Activated CD8-positive, alpha-beta T cell treated with anti-CD3 and anti-CD28 coated beads, Interleukin-2, amount 10 ng/mL, durations not matched to agents 7 days and 5 days (primary cell): ENCODE measurements at places on chromosomes 16 and 17.
A peak's percentile ranks its signal among the peaks of the same experiment; 100 is the strongest.

DNA sequence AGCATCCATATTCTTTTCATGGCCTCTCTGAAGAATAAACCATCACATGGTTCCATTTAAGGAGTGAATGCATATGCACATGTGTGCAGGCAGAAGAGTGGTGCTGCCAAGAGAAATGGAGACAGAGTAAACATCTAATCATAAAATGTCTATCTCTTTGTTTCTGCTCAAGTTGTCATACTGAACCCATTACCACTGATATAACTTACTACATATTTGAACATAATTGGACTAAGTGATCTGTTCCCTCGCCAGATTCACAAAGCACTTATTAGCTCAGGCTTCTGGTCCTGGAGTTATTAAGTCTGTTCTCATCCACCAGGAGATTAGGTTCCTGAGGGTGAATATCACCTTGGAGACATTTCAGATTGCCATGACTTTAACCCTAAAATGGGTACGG lies 72.3 kb upstream of the XYLT1 start:
- DNase-seq, result no peak

DNA sequence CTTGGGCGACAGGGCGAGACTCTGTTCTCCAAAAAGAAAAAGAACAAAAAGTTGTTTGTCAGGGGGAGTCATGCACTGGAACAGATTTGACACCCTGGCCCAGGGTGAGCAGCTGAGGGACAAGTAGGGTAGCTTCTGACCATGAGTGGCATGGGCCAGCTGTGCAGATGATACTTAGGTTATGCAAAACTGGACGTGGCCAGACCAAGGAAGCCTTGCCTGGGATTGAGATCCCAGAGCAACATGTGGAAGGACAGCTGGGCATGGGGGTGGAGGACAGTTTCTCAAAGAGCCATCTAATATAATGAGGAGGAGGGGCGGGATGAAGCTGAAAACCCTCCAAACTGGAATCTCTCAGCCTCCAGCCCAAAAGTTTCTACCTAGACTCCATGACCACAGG lies 19.6 kb upstream of the SLC35B1 start:
- no peak for DNase-seq

DNA sequence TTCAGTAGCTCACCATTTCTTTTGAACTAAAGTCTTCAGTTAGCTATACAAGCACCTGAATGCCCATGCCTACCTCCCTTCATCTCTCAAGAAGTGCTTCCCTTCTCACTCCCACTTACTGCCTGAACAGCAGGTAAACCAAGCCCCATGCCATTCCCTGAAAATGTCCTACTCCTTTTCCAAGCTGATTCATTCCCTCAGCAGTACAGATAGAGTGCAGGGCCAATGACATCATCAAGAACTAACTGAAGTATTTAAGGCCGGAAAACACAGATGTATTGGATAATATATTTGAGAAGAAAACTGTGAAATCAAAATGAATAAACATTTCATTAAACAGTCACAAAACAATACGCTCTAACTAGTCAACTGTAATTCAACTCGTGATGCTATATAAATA lies 478.8 kb upstream of the CDH11 start:
- DNase-seq, result no peak

- DNase-seq, result no peak
Measured at GRCh38 chr16:82699711-82700495, 73.1 kb downstream of the CDH13 start.

DNA sequence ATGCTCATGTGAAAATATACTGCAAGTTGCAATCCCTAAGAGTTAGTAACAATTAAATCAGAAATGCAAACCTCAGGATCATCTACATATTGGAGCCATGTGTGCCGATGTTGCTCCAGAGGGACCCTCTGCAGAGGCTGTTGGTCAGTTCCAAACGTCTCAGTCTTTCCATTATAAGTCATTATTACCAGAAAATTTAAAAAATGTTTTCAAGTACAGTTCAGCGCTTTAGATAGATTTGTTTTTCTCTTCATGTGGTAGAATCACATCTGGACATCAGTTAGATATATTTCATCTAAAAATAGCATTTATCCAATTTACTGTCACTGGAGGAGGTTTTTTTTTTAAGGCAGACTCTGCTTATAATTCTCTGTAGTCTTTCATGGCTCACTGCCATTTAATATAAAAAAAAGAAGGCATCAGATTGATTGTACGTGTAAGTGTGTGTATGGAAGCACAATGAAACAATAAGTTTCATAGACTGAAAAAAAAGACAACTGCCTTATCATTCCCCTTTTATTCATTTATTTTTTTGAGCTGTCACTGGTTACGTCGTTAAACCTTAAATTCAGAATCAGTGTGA lies 46.1 kb upstream of the MARCHF10 start:
- no peak for DNase-seq

GRCh38 chr17:57379237-57379894 lies 123.0 kb downstream of the MSI2 start:
- no peak for DNase-seq

DNA sequence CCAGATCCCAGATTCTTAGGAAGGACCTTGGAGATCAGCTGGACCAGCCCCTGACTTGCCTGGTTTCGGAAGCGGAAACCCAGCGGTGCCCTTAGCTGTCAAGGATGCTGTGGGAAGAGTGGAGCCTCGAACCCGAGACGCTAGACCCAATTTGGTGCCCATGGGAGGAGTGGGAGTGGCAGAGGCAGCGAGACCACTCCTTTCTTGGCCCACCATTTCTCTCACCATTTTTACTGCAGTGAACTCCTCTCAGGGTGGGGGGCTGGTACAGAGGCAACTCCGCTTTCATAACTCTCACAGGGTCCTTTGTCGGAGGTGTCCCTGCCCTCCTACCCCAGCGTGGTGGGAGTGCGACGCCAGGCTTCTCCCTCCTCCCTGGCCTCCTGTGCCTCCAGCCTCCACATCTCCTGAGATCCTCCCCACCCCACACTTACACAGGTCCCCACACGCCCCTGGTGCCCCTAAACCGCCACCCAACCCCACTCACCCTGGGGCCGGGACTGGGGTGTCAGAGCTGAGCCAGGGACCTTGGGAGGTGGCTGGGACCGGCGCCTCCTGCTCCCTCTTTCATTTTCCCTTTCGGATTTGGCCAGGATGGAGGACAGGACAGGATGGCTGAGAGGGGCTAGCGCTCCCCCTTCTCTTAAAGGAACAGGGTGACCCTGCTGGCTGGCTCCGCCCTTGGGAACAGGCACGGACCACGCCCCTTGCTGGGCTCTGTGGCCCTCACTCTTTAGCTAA lies at the start of gene GJD3:
TSS of gene GJD3 (minus strand) at position 617 of the 741 bp plus-strand sequence. CDS start 922 bp downstream, outside the sequence.
- DNase-seq, result no peak

DNA sequence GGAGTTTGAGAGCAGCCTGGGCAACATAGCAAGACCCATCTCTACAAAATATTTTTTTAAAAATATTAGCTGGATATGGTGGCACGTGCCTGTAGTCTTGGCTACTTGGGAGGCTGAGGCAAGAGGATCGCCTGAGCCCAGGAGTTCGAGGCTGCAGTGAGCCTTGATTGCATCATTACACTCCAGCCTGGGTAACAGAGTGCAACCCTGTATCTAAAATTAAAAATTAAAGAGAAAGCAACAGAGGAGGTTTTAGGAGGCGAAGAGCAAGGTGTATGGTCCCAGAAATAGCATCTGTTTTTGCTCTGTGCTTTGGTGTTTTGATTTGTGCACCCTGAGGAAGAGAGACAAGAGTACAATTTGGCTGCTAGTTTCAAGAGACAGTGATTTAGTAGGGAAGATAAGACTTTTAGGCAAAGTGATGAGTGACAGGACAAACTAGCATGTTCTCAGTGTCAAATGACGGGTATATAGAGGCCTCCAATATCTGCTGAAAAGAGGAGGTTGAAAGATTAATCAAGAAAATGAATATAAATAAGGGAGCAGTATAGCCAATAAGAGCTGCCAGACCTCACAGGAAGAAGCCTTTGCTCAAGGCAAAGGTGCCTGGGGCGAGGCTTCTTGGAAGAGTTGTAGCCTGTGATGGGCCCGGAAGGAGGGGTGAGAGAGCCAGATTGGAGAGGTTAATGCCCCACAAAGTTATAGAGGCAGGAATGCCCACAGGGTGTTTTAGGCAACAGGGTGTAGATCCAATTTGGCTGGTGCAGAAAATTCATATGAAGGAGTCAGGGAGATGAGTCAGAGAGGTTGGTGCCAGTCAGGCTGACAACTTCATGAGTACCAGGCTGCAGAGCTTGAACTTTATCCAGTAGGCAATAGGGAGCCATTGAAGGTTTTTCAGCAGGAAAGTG lies 11.4 kb downstream of the HLF start:
- no peak for DNase-seq

- DNase-seq, result no peak
Measured at GRCh38 chr17:63798572-63799106, 24.7 kb downstream of the DDX42 start.

GRCh38 chr16:52545222-52545897 lies 1.6 kb downstream of the TOX3 start:
- no peak for DNase-seq

- no peak for DNase-seq
Measured at GRCh38 chr16:29112755-29113347, 128.0 kb downstream of the LAT start.

DNA sequence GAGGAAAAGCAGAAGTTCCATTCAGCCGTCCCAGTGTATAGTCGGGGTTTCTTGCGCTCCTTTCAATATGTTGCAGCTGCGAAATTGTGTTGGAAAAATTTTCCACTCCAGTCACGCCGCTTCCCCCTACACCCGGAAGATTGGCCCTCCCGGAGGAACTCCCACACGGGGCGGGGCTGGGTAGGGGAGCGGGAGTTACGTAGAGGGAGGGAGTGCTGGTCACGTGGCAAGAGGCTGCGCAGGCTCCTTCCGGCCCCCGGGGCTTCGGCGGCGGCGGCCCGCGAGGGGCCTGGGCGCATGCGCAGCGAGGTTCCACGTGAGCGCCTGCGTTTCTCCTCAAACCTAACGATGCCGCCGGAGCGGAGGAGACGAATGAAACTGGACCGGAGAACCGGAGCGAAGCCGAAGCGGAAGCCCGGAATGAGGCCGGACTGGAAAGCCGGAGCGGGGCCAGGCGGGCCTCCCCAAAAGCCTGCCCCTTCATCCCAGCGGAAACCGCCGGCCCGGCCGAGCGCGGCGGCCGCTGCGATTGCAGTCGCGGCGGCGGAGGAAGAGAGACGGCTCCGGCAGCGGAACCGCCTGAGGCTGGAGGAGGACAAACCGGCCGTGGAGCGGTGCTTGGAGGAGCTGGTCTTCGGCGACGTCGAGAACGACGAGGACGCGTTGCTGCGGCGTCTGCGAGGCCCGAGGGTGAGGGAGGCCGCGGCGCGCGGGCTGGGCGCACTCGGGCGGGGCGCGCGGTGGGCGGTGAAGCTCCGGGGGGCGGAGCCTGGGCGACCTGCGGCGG lies at the start of gene UTP18:
TSS of gene UTP18 (plus strand) at position 310 of the 787 bp plus-strand sequence. CDS start at position 349, 39 bp downstream.
- peak; percentile 97 for DNase-seq

- DNase-seq, result peak; percentile 92
Measured at GRCh38 chr16:89505204-89506112, 2.7 kb upstream of the SPG7 start.

DNA sequence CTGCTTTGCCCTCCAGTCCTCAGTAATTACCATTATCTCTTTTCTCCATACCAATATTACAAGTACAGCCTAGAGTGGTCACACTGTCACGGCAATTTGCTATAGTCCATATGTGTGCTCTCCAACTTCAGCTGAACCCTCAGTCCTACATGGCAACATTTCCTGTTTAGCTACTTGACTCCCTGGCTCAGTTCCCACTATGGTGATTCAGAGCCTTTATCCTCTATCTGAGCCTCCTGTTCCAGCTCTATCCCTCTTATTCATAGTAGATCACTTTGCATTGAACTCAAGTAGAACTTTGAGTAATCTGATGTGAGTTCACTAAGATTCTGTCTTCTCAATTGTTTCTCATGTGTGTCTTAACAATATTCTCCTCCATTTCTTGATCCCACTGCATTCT lies 43.7 kb upstream of the GOSR1 start:
- DNase-seq, result no peak

DNA sequence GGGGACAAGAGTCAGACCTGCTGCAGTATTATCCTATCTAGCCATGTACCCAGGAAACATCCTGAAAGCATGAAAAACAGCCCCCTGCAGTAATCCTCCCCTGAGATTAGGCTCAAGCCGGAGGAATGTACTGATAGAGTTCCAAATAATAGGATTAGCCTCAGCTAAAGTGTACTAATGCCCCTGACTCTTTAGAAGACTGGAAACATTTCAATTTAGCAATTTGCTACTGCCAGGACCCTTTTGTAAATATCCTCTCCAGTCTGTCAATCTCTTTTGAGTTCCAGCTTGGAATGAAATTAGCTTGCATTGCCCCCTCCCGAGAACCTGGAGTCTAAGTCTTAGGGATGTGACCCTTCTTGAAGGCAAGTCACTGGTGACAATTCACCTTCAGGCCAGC lies 110.8 kb upstream of the DNAH9 start:
- DNase-seq, result no peak
